ENCODE measurements at places on chromosomes 2 and 18.

- DNase-seq, result no peak
Measured at GRCh38 chr18:45731716-45732115, 7.7 kb downstream of the SLC14A1 start.

GRCh38 chr18:48875314-48875941, 75.3 kb downstream of the SMAD7 start:
- DNase-seq, result no peak

- no peak for DNase-seq
Measured at GRCh38 chr2:30684996-30685395, 122.2 kb downstream of the CAPN13 start.

DNA sequence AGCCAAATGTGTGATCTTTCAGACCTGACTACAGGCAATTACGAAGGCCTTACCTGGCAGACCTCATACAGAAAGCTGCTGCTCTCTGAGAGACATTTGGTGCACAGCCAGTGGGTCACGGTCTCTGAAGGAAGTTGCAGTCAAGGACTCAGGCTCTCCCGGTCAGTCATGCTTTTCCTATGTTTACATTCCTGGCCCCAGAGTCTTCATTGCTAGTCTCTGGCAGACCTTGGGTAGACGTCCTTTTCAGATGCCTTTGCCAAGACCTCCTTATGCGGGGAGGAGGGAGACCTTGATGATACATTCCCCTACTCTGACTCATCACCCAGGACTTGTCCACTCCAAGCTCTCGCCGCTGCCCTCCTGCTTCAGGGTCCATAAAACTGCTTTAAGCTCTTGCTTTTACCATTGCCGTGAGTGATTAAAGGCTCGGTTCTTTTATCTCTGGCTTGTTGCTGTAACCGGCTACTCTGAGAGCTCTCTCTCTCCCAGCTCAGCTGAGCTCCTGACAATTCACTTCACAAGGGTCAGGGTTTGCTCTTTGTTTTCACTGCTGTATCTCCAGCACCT, 62.0 kb upstream of the SLC35F5 start:
- no peak for DNase-seq

DNA sequence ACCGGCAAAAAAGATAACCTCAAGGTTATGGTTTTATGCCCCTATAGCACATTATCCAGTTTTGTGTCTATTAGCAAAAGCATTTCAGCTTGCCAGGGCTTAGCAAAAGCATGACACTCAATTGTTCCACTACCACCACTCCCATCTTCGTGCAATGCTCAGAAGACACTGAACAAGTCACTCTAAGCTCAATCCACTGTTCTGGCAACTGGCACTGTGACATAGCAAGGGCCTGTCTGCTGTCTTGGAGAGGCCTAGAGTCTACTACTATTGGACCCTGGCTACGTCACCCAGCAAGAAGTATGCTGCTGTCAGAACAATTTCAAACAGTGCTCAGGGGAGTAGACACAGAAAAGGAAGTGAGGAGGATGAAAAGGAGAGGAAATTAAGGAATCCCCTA, 103.5 kb upstream of the PPP1CB start:
- DNase-seq, result no peak

- no peak for DNase-seq
Measured at GRCh38 chr2:104658904-104659591, 194.9 kb upstream of the POU3F3 start.

DNA sequence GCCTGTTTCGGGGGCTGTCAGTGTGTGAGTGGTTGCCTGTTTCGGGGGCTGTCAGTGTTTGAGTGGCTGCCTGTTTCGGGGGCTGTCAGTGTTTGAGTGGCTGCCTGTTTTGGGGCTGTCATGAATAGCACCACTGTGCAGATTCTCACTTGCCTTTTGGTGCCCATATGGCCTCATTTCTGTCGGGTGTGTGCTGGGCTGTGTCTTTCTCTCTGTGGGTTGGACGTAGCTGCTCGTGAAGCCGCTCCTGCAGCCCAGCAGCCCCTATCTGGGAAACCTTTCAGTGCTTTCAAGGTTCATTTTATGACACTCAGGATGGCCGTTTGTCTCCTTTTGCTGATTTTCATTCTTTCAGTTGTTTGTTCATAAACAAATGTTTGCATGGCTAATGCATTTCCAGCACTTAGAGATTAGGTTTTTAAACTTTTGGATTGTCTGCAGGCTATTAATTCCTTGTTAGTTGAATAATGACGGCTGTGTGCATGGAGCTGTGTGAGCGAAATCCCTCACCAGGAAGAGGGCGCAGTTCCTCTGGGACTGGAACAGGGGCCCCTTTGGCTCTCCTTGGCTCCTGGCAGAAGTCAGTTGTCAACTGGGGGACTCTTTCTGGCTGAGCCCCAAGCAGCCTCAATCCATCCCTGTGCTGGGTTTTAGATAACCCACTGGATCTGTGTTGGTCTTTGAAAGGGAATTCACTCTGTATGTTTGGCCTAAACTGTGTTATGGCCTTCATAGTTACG, 10.8 kb downstream of the AGAP1 start:
- no peak for DNase-seq

DNA sequence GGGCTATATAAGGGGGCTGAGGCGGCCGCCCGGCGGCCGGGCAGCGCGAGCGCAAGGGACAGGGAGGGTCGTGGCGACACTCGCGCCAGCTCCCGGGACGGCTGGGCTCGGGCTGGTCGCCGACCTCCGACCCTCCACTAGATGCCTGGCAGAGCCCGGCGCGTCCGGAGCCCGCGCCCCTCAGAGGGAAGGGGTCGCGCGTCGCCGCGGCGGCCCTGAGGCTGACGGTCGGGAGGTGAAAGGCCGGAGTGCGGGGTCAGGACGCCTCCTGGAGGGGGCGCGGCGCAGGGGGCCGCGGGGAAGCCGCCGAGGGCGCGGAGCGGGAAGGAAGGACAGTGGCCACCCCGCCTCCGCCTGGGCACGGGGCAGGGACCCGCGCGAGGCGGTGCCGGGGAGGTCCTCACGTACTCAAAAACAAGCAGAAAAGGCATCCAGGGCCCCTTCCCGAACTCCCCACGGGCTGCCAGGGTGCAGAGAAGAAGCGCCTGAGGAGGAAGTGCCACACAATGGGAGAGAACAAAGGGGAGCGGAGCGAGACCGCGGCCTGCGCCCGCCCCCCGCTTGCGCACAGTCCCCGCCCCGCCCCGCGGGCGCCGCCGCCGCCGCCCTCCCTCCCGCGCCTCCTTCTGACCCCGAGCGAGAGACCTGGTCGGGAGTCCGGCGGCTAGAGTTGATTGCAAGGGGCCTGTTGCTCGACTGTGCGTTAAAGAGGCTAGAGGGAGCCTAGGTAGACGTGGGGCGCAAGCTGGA, 776 bp upstream of the KLF7 start:
- peak; percentile 76 for DNase-seq

- no peak for DNase-seq
Measured at GRCh38 chr2:113134717-113135116, 7.3 kb downstream of the IL1RN start.
